ENCODE measurements at places on chromosomes 4 and X. TPM values are rescaled to one million over a fixed set of nuclear protein-coding genes. Genes with fewer than 3 reads are reported as not detected.

MAGEB1 gene
- total RNA-seq, result not detected

PDCL2 gene
- total RNA-seq, result not detected

LINC00632 gene
- total RNA-seq, result 10.9 TPM

PSAPL1 gene
- total RNA-seq, result not detected

ABRAXAS1 gene
- total RNA-seq, result 14.8 TPM

HOPX gene
- total RNA-seq, result 0.36 TPM

ATP1B4 gene
- total RNA-seq, result not detected

IGSF1 gene
- 0.09 TPM for total RNA-seq

SSX5 gene
- total RNA-seq, result not detected

TGIF2LX gene
- not detected for total RNA-seq

NALF2 gene
- total RNA-seq, result not detected

QDPR gene
- total RNA-seq, result 16.4 TPM

PPP1R2C gene
- total RNA-seq, result not detected

HS3ST1 gene
- 2.5 TPM for total RNA-seq

CLCN3 gene
- total RNA-seq, result 38.3 TPM

IL15 gene
- total RNA-seq, result 2.3 TPM

PAGE1 gene
- total RNA-seq, result not detected

SLC25A43 gene
- 22.9 TPM for total RNA-seq

MAGEA4 gene
- total RNA-seq, result not detected

NDST4 gene
- not detected for total RNA-seq

DRP2 gene
- 0.41 TPM for total RNA-seq

SPINK2 gene
- not detected for total RNA-seq

CENPVL2 gene
- 0.41 TPM for total RNA-seq

PPBP gene
- total RNA-seq, result not detected

ZNF157 gene
- not detected for total RNA-seq

MAP7D2 gene
- total RNA-seq, result 1.2 TPM

CXCL11 gene
- not detected for total RNA-seq

F8A2 gene
- total RNA-seq, result not detected

USP17L30 gene
- total RNA-seq, result not detected

TMEM150C gene
- total RNA-seq, result 1.9 TPM

Data from fibroblast of the aortic adventitia (primary cell).